SJSA1 (cell line): ENCODE measurements at places on chromosomes 3 and 15. TPM values are rescaled to one million over a fixed set of nuclear protein-coding genes. Genes with fewer than 3 reads are reported as not detected.

The CDHR4 gene
- not detected in 2 replicates for total RNA-seq

The SYNPR gene
- not detected in 2 replicates for total RNA-seq

The MST1R gene
- total RNA-seq = not detected in 2 replicates

The DNAH12 gene
- not detected in 2 replicates for total RNA-seq

The RAD54L2 gene
- 9.7 and 16.7 TPM in 2 replicates for total RNA-seq

The GHRL gene
- total RNA-seq = 0.21 TPM in 1 of 2 replicates, not detected in the other

The FBXW12 gene
- total RNA-seq = not detected in 2 replicates

The MOBP gene
- total RNA-seq = not detected in 2 replicates

The GOLGA8H gene
- 0.97 TPM in 1 of 2 replicates, not detected in the other for total RNA-seq

The SEMA3F gene
- 0.58 and 1.9 TPM in 2 replicates for total RNA-seq

The NMB gene
- total RNA-seq = 1.7 TPM in 1 of 2 replicates, not detected in the other

The GNAI2 gene
- 178 and 214 TPM in 2 replicates for total RNA-seq

The EAF1 gene
- 13.1 and 16.0 TPM in 2 replicates for total RNA-seq

The ACTL6A gene
- 119 and 277 TPM in 2 replicates for total RNA-seq

The GPR176 gene
- 69.5 and 117 TPM in 2 replicates for total RNA-seq

The GRAMD2A gene
- total RNA-seq = 0.16 TPM in 1 of 2 replicates, not detected in the other

DNA sequence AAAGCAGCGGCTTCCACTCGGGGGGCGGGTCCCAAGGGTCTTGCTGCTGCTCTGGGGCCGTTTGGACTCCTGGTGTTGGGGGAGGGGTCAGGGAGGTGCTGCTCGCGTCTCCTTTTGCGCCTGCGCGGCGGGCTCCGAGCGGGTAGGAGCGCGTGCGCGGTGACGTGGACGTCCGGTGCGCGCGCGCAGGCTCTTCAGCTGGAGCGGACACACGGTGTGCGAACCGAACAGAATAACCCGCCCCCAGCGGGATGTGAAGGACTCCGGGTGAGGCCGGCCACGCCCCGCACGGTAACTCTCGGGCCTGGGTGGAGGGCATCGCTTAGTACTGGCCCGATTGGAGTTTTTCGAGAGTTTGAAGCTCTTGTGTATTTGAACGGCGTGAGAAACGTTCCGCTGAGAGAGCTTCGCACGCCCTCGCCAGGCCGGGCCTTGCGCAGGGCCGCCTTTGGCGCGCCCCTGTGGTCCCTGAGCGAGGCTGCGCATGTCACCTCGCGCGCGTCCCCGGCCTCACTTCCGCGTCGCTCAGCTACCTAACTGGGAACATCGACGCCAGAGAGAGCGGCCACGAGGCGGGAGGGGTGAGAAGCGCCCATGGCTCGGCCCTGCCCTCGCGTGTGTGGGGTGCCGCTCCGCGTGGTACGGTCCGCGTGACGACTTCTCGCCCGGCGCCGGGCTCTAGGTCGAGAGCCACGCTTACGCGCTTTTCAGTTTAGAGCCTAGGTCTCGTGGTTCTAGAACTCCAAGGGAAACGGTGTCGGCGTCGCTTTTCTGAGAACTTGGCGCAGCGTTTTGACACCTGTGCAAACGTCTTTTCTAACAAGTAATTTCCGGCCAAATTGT lies at the start of gene MGA:
MGA (plus strand) TSS at position 171 of the 843 bp plus-strand sequence.
- H3K4me3 ChIP-seq = peak within 1 kb of the TSS; percentile 39
- H3K4me1 ChIP-seq = peaks cover 31% of the 10 kb centered on the region
- no peaks in the 10 kb centered on the region for H3K27me3 ChIP-seq
- peak within 1 kb of the TSS; percentile 31 for H3K27ac ChIP-seq
- peak; percentile 82 for DNase-seq

DNA sequence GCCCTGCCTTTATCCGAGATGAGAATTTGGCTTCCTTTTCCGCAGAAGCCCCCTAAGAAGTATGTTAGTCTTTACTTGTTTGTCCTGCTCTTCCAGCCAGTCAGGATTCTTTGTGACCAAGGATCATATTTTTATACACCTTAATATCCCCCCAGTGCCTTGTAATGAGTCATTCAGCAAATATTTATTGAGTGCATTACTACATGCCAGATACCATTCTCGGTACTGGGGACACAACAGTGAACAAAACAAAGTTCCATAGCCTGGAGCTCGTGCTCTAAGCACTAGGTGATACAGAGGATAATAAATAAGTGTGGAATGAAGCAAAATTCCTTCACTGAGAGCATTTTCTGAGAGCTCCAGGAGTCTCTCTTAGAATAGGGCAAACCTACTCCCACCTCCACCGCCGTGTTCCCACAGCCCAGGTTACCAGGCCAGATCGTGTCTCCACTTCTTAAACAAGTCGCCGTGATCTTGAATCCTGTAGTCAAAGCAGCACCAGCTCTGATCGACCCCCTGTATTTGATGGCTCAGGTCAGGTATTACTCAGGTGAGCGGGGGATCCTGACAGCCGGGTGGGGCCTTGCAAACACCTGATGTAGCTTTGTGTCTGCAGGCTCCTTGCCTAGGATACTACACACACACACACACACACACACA lies 18.5 kb downstream of the TTC21A start:
- peaks cover 17% of the 10 kb centered on the region for H3K4me1 ChIP-seq
- no peaks in the 10 kb centered on the region for H3K27me3 ChIP-seq
- no peaks in the 10 kb centered on the region for H3K36me3 ChIP-seq
- peak overlapping the region; percentile 43 for H3K27ac ChIP-seq
- H3K4me3 ChIP-seq = no peak overlapping the region
- DNase-seq = peak; percentile 54

DNA sequence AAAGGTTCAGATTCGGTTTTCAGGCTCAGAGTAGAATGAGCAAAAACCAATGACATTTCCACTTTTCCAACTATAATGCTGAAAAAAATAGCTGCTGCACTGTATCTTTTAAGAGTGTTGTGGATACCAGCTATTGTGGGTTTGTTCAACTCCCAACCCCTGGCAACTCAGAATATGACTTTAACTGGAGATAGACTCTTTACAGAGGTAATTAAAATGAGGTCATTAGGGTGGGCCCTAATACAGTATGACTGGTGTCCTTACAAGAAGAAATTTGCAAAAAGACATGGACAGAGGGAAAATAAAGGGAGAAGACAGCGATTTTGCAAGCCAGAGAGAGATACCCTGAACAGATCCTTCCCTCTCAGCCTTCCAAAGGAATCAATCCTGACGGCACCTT lies 39.5 kb downstream of the ANKRD28 start:
- no peak overlapping the region for H3K4me3 ChIP-seq
- H3K4me1 ChIP-seq = peaks cover 32% of the 10 kb centered on the region
- no peaks in the 10 kb centered on the region for H3K27me3 ChIP-seq
- no peak for DNase-seq
- H3K27ac ChIP-seq = no peak overlapping the region

- no peak for DNase-seq
- no peak overlapping the region for H3K27ac ChIP-seq
- peaks cover 11% of the 10 kb centered on the region for H3K4me1 ChIP-seq
- peaks cover 78% of the 10 kb centered on the region for H3K36me3 ChIP-seq
- no peak overlapping the region for H3K4me3 ChIP-seq
Measured at GRCh38 chr3:47082519-47082918, 81.4 kb downstream of the SETD2 start.

- H3K4me1 ChIP-seq = peaks cover 6% of the 10 kb centered on the region; the same call in 1 of the 2 replicates
- no peak overlapping the region for H3K4me3 ChIP-seq
- no peak overlapping the region for H3K27ac ChIP-seq
- H3K36me3 ChIP-seq = peaks cover 11% of the 10 kb centered on the region; the same call in 1 of the 2 replicates
- H3K27me3 ChIP-seq = no peaks in the 10 kb centered on the region
Measured at GRCh38 chr3:71010726-71011455, 572.6 kb downstream of the FOXP1 start.

DNA sequence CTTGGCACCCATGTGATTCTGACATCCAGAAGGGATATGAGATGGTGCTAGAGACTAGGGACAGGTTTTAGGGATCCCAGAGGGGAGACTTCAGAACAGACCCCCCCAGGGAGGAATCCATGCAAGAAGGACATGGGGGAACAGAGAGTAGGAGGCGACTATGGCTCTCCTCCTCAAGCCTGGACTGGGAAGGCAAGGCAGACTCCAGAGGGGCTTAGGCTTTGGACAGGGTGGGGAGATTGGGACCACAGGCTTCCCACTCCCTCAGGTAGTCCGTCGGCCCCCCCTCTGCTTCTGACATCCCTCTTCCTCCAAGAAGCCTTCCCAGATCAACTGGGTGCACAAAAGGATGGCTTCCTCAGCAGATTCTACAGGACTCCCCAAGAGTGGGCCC lies 3.0 kb upstream of the VIPR1 start:
- H3K4me3 ChIP-seq = no peak overlapping the region
- H3K4me1 ChIP-seq = peaks cover 18% of the 10 kb centered on the region
- no peak overlapping the region for H3K27ac ChIP-seq
- H3K27me3 ChIP-seq = peaks cover 13% of the 10 kb centered on the region

DNA sequence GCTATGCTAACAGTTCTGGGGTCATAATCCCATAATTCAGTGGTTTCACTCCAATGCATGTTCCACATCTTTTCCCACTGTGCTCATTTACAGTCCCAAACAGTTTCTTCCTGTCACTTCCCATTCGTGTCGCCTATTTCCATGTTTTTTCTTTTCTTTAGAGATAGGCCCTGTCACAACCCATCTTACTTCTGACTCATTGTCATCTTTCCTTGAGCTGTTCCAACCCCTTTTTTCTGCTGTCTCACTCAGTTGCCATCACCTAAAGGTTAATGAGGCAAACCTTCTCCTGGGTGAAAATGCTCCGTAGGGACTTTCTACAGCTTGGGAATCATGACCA lies 814.5 kb downstream of the VGLL3 start:
- H3K4me1 ChIP-seq = no peaks in the 10 kb centered on the region
- H3K4me3 ChIP-seq = no peak overlapping the region
- no peak for DNase-seq
- H3K36me3 ChIP-seq = no peaks in the 10 kb centered on the region

GRCh38 chr15:48570822-48571221 lies 74.7 kb downstream of the FBN1 start:
- no peak overlapping the region for H3K4me3 ChIP-seq
- DNase-seq = no peak
- H3K36me3 ChIP-seq = peaks cover 30% of the 10 kb centered on the region
- H3K27me3 ChIP-seq = no peaks in the 10 kb centered on the region
- H3K4me1 ChIP-seq = peaks cover 19% of the 10 kb centered on the region
- no peak overlapping the region for H3K27ac ChIP-seq

- peaks cover 11% of the 10 kb centered on the region for H3K4me1 ChIP-seq
- H3K4me3 ChIP-seq = no peak overlapping the region
- no peak overlapping the region for H3K27ac ChIP-seq
- no peaks in the 10 kb centered on the region for H3K27me3 ChIP-seq
Measured at GRCh38 chr15:50260969-50261496, 4.5 kb downstream of the HDC start.

- H3K27ac ChIP-seq = no peak overlapping the region
- H3K4me3 ChIP-seq = no peak overlapping the region
- no peaks in the 10 kb centered on the region; the same call in 1 of the 2 replicates for H3K27me3 ChIP-seq
Measured at GRCh38 chr15:74730619-74731316, 5.4 kb upstream of the CYP1A1 start.

- H3K27ac ChIP-seq = no peak overlapping the region
- no peaks in the 10 kb centered on the region for H3K36me3 ChIP-seq
- DNase-seq = peak; percentile 60
- H3K4me1 ChIP-seq = peaks cover 20% of the 10 kb centered on the region
- H3K4me3 ChIP-seq = no peak overlapping the region
Measured at GRCh38 chr15:80929225-80929624, 60.4 kb downstream of the MESD start.

DNA sequence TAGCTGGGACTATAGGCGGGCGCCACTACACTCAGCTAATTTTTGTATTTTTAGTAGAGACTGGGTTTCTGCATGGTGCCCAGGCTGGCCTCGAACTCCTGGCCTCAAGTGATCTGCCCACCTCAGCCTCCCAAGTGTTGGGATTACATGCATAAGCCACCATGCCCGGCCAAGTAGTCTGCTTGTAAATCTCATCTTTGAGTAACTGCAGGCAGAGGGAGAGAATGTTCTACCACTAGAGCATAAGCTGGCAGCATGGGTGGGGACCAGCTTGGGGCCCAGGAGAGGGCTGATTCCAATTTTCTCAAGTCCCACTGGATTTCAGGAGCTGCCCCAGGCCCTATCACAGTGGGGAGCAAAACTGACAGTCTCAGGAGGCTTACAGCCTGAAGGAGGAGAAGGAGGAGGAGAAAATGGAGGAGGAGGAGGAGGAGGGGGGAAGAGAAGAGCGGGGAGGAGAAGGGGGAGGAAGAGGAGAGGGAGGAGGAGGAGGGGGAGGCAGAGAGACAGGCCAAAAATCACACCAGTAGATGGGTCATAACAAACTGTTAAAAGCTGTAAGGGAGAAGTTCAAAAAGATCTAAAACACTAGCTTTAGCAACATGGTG lies 229.1 kb upstream of the IGF1R start:
- H3K36me3 ChIP-seq = no peaks in the 10 kb centered on the region
- no peak overlapping the region for H3K4me3 ChIP-seq
- H3K27ac ChIP-seq = no peak overlapping the region
- peaks cover 21% of the 10 kb centered on the region for H3K27me3 ChIP-seq
- H3K4me1 ChIP-seq = peaks cover 6% of the 10 kb centered on the region

GRCh38 chr3:183254487-183255347 lies 1.7 kb downstream of the B3GNT5 start:
- peak overlapping the region; percentile 70 for H3K4me3 ChIP-seq
- H3K4me1 ChIP-seq = peaks cover 12% of the 10 kb centered on the region
- H3K36me3 ChIP-seq = 0 out of 2 replicates have a peak, but pooled peaks cover 3% of the 10 kb centered on the region
- H3K27ac ChIP-seq = 0 out of 2 replicates have a peak overlapping the region, but pooled peaks have one; percentile 29
- H3K27me3 ChIP-seq = 0 out of 2 replicates have a peak, but pooled peaks cover 3% of the 10 kb centered on the region

DNA sequence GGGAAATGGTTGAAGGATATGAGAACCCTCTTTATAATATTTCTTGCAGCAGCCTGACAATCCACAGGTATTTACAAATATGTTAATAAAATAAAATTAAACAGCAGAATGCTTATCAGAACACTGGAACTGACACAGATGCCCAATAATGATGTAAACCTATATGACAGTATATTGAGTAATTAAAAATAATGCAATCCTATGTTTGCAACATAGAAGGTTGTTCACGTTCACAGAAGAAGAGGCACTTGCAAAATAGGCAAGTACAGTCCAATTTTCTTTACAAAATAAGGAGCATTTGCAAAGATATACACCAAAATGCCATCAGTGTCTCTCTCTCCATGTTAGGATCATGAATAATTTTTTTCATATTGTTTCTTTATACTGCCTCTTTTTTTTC lies 397.0 kb upstream of the WNT5A start:
- no peak overlapping the region for H3K27ac ChIP-seq
- H3K4me3 ChIP-seq = no peak overlapping the region
- no peaks in the 10 kb centered on the region for H3K36me3 ChIP-seq

DNA sequence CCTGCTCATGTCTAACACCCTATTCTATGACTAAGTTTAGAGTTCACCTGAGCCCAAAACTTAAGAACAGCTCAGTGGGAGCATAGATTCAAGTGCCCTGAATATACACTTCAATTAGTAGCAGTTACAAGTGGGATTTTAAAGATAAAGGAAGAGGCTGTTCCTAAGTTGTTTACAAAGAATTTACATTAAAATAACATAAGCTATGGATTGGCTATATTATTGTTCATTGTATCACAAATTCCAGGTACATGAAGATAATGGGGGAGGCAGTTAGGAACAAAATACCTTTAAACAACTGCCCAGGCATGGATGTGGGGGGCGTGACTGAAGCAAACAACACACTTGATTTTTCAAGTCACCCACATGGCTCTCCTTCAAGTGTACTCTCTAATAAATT lies 52.7 kb downstream of the ROPN1B start:
- H3K4me1 ChIP-seq = no peaks in the 10 kb centered on the region
- no peak for DNase-seq
- no peaks in the 10 kb centered on the region for H3K36me3 ChIP-seq
- H3K27me3 ChIP-seq = no peaks in the 10 kb centered on the region
- no peak overlapping the region for H3K27ac ChIP-seq
